ENCODE measurements at places on chromosomes 1 and 21.

- no peak for DNase-seq
Observed at GRCh38 chr1:90718411-90719329, 1.6 kb upstream of the BARHL2 start.

GRCh38 chr1:54846716-54847284, 40.2 kb downstream of the DHCR24 start:
- no peak for DNase-seq

DNA sequence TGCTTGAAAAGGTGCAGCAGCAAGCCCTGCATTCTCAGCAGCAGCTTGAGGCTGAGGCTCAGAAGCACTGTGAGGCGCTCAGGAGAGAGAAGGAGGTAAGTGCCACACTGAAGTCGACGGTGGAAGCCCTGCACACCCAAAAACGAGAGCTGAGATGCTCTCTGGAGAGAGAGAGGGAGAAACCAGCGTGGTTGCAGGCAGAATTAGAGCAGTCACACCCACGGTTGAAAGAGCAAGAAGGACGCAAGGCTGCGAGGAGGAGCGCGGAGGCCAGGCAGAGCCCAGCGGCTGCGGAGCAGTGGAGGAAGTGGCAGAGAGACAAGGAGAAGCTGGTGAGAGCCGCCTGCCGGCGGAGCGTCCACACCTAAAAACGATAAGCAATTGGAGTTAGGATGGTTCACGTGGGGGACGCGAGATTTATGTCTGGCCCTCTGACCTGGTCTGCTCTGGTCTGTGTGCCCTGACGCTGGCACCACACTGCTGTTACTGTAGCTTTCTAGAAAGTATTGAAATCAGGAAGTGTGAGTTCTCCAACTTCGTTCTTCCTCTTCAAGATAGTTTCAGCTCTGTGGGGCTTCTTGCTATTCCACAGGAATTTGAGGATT, 26.7 kb upstream of the DIP2A start:
- DNase-seq, result no peak

DNA sequence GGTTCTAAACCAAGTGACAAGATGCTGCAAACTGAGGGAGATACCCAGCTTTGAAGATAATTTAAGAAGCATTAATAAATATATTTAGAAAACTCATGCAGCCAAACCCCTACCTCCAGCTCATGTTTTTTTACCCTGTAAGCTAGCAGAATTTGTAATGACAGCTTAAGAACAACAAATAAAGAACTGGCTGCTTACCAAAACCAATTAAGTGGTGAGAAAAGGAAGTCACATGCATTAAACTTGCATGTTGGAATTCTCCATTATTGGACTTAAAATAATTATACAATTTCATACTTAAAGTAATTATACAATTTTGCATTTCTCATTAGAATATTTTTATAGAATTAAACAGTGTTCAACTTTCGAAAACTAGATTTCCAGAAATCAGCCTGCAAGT, 75.6 kb upstream of the CNIH3 start:
- no peak for DNase-seq

DNA sequence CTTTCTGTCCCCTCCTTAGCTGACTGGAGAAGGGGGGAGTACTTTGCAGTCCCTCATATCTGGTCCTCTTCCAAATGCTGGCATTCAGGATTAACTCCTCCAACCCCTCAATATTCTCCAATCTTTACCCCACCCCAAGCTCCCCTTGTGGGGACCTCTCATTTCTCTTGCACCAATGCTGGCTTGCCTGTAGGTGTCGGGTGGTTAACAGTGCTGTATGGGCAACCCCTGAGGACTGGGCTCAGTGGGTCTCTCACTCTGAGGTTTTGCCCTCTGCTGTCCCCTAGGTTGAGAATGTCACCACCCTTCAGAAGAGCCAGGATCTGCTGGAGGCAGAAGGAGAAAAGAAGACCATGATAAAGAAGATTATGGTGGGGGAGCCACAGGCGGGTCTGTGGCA, 27.0 kb downstream of the MROH7 start:
- peak; percentile 17 for DNase-seq

DNA sequence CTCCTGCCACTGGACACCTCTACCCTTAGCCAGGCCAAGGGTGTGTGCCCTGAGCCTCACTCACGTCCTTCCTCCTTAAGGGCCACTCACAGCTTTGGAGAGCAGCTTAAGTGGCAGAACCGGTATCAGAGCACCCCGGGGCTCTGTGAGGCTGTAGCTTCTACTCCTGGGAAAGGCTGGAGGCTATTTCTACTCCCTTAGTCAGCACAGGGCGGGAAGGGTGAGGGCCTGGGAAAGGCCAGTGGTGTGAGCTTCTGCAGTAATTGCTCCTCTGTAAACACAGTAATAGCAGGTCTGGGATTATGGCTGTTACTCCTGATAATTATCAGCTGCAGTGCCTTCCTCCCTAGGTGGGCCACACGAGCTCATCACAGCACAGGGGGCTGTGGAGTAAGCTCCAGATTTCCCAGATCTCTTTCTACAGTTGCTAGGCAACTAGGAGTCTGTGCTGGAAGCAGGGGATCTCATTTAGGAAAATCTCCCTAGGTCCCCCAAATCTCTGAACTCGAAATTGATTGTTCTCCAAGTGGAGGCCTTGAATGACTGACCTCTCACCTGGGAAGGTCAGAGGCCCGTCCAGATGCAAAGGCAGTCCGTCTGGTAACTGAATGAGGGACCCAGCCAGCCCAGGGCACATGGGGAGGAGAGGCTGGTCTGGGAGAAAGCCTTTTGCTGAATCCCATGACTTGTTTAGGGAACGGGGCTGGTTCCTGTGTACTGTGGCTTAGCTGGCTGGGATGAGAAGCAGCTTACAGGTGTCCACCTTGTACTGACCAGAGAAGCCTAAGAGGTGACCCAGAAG, 29.3 kb downstream of the IER5 start:
- DNase-seq, result no peak

- DNase-seq, result no peak
Observed at GRCh38 chr1:202680586-202681352, 29.5 kb downstream of the SYT2 start.

- no peak for DNase-seq
Observed at GRCh38 chr1:235960809-235961208, 94.1 kb upstream of the LYST start.

DNA sequence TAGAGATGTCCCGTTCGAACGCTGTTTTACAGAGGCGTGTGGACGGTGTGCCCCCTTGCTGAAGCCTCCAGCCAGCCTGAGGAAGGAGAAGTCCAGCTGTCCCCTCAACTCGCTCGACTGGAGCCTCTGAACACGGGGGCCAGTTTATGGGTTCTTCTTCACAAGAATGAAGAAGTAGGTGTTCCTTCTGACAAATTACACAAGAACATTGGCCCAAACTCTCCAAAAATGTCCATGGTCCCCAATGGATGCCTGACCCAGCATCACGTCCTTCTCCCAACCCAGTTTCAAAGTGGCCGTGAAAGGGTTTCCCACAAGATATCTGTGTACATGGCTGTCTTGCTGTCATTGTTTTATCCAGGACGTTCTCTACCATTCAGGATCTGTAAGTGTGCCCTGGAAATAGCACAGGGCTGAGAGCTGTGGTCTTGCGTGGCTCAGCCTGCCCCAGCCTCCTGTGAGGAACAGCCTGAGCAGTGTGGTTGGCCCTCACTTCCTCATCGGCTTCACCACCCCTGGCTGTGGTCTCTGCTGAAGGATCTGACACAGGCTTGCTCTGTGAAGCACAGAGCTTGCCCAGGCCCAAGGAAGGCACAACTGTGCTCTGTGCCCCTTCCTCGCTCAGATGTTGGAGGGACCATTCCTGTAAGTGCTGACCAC, 1.0 kb upstream of the S100B start:
- DNase-seq, result peak; percentile 97

GRCh38 chr1:162169031-162169790, 99.7 kb downstream of the NOS1AP start:
- DNase-seq, result no peak

DNA sequence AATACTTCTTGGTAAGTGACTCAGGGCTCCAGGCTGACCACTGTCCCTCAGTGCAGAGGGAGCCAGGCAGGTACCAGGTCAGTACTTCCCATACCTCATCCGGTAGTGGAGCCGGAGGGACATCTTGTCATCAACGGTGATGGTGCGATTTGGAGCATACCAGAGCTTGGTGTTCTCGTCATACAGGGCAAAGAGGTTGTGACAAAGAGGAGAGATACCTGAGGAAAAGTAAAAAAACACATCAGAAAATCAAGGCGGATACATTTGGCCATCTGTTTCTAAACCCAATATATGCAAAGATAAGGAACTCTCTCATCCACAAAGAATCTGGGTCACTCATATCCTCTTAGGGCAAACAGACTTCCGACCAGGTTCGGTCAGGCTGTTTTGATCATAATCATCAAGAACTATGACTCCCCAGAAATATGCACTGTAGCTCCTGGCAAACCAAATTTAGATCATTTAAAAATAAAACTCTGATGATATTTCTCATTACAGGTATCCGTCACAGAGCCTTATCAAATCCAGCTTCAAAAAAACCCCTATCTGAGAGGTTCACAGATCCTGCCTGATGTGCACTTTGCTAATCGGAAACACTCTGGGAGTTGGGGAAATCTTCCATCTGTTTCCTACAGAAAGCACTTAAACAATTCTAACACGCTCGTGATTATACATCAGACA, 87.3 kb downstream of the JAK1 start:
- no peak for DNase-seq

- no peak for DNase-seq
Observed at GRCh38 chr1:47843059-47843458, 154.1 kb downstream of the TRABD2B start.

DNA sequence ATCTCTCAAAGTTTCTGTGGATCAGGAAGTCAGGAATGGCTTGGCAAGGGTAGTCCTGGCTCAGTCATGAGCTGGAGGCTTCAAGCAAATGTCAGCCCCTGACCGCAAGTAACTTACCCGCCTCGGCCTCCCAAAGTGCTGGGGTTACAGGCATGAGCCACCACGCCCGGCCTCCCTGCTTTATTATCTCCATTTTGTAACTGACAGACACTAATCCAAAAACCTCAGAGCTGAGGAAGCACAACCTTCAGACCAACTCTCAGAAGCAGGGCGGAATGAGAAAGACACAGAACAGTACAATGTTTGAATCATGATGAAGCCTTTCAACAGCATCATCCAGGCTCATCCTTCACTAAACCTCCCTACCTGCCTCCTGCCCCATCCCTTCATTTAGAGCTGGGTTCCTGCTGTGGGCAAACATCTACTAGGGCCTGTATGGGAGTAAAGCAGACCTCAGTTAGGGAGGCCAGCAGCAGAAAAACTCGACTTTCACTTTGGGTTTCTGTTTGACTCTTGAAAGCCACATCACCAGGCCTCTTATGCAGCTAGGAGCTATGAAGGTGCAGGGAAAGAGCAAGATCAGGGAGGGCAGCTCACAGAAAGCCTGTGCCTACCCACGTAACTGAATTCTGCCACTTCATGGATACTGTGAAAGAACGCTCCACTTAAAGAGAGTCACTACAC, 84.4 kb upstream of the RAB4A start:
- no peak for DNase-seq

- no peak for DNase-seq
Observed at GRCh38 chr1:236948996-236949395, 55.2 kb downstream of the MT1HL1 start.

DNA sequence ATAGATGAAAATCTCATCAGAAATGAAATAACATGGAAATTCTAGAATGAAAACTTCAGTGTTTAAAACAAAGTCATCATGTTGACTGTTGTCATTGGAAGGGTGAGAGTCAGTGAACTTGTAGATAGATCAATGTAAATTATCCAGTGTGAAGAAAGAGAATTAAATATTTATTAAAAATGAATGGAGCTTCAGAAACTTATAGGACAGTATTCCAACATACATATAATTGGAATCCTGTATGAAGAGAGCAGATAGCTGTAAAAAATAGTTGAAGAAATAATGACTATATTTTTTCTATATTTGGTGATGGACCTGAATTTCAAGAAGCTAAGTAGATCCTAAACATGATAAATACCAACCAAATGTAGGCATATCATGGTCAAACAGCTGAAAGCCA, 60.0 kb downstream of the MAN1A2 start:
- no peak for DNase-seq

DNA sequence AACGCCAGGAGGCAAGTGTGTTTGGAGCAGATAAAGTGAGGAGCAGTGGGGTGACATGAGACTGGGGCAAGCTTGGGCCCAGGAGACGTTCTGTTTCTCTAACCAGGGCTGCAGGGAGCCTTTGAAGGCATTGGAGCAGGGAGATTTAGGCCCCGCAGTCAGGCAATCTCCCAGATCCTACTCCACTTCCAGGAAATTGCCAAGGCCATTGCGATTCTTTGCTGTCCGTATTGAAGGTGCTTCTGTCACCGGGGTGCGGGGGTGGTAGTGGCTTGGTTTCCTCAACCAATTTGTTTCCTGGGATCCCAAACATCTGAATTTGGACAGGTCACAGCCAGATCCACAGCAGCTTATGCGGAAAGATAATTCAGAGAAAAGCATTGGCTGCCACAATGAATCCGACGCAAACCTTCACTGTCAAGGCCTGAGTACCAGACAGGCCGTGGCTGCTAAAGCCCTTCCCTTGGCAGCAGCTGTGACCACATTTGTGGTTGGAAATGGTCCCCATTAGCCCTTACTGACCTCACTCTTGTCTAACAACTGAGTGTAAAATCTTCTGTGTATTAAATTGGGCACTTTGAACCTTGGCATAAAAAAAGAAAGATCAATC, 385.6 kb downstream of the PTPRU start:
- DNase-seq, result no peak

GRCh38 chr1:27856561-27857343, 15.6 kb upstream of the THEMIS2 start:
- DNase-seq, result no peak

DNA sequence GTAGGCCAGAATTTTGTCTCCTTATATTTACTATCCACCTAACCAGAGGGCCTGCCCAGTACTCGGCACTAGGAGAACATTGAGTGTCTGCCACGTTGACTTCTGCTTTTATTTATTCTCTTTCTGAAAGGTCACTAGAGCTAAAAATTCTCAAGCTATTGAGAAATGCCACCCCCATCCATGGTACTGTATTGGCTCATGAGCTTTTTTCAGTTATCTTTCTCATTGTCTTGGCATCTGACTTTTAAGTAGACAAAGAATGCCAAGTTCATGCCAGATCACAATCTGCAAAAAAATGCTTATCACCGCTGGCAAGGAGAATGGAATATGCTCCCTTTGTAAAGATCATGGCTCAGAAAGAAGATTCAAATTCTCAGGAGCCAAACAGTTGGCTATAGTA, 49.8 kb upstream of the MROH9 start:
- DNase-seq, result no peak

DNA sequence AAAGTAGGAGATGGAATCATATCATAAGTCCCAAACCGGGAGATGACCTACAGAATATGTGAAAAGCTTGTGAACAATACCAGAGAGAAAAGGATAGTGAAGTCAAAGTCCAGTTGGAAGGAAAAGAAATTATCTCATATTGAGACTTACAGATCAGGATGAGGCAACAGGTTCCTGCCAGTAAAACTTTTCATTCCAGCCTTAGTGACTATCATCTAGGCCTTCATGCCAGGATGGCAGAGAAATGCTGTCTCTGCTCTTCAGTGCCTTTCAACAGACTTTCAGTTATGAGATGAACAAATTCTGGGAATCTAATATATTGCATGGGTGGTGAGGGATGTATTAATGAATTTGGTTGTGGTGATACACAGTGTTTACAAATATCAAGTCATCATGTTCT, 52.3 kb downstream of the NTMT2 start:
- no peak for DNase-seq

Data from NB4 (cell line).